ENCODE measurements at places on chromosomes 16 and 17.

DNA sequence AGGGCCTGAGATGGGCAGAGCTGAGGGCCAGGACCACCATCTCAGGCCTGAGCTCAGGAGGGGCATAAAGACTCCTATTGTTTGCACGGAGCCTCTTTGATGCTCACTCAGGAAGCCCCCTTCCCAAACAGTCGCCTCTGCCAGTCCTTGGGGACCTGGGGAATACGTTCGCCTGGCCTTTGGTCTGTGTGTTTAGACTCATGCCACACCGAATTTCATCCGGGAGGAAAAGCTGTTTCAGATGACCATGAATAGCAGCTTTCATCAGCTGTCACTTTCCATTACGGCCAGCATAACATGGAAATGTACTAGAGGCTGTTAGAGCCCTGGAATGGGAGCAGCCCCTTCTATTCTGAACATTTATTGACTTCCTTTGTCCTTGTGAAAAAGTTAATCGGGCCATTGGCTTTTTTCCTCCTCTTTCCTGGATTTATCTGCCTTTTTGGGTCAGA, 139.0 kb downstream of the HS3ST3A1 start:
- DNase-seq: no peak

DNA sequence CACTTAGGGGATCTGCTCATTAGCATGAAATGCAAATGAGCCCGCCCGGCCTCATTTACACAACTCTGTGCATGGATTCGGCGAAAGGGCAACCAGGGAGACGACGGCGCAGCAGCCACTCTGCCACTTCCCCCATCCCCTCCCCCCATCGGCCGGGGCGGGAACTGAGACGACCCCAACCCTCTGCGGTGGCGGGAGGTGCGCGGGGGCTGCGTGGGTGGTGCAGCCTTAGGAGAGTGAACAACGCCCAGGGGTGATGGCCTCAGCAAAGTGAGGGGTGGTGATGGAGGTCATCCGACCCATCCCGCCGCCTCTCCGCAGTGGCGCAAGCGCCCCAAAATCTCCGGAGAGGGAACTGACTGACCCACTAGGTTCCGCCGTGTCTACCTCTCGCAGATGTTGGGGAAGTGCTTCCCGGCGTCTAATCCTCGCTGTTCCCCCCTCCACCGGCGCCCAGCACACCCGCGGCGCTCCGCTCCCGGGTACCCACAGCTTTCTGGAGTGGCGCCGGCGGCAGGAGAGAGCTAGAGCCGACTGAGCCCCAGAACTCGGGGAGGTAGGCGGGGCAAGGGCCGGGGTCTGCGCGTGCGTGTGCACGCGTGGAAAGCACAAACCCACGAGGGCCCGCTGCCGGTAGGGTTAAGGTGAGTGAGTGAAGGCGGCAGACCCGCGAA, 1.4 kb upstream of the CACNA1G start:
- no peak for DNase-seq

GRCh38 chr16:77675464-77676324, 46.6 kb upstream of the NUDT7 start:
- peak; percentile 22 for DNase-seq

DNA sequence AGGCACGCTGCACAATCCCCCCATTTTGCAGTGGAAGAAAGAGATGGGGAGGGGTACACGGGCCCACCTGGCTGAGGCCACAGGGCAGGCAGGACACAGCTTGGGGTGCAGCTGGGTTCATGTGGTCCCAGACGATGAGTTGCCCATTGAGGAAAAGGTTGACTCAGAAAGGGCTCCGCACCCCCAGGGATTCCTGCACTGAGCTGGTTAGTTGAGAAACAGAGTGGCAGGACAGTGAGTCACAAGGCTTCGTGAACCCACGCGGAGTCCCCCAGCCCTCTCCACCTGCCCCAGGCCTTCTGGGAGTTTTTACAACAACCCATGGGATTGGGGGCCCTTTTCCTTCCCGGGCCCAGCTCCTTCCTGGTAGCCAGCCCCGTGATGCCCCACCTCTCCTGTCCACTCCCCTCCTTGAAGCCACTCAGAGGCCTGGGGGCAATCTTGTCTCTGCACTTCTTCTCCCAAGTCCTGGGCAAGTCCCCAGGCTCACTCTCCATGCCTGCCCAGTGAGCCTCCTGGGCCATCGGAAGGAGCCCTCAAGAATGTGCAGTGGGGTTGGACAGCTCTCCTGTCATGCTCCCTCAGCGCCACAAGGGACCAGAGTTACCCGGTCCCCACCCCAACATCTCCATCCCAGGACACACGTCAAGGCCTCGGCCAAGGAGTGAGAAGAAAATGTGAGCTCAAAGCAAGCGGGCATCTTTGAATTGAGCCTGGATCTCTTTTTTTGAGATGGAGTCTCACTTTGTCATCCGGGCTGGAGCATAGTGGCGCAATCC, 251.2 kb downstream of the PARN start:
- no peak for DNase-seq

DNA sequence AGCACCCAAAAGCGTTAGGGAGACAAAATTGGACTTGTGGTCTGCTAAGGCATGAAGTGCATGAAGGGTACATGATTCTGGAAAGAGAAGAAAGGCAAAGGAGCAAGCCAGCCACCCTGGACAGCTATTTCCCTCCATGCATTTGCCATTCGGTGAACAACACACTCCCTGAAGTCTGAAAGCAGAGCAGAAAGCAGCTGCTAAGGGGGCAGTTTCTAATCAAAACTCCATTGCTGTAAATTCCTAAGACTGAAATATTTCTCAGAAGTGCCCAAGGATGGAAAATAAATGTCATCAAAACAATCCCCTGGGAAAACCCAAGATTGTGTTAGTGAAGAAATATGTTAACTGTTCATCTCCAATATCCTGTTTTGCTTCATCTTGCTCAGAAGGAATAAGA, 44.3 kb downstream of the PMP22 start:
- DNase-seq: no peak

- no peak for DNase-seq
Measured at GRCh38 chr17:69900101-69900500, 174.9 kb upstream of the KCNJ16 start.

GRCh38 chr17:82297714-82298537, 19.5 kb downstream of the CD7 start:
- peak; percentile 88 for DNase-seq

GRCh38 chr17:62101090-62101489, 36.0 kb upstream of the MED13 start:
- DNase-seq: no peak

GRCh38 chr17:31320241-31320640, 1.2 kb downstream of the EVI2A start:
- DNase-seq: no peak

DNA sequence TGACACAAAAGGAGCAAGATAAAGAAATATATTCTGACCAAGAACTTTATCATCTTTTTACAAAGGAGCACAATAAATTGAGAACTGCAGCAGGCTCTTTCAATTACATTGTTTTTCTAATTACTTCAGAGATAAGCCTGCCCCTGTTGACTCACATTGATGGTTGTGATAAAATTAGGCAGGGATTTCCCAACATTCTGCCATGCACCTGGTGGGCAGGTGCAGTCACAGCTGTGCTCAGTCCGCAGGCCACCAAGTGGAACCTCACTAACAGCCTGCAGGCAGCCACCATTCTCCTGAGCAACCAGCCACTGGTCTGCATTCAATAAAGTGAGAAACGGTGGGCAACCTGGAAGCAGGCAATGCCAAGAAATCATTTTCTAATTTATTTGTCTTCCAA, 5.1 kb downstream of the FANCA start:
- no peak for DNase-seq

DNA sequence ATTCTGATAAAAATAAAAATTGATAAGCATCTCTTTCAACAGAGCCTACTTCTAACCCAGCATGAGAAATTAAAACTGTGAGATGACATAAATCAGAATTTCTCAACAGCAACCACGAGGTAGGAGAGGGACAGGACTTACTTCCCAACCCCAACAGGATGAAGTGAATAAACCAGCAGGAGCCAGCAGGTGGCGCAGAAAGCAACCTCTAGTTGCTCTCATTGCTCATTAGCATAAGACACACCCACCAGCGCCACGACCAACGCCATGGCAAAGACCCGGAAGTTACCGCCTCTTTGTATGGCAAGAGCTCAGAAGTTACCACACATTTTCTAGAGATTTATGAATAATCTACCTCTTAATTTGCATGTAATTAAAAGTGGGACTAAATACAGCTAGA, 189.4 kb upstream of the CDH8 start:
- no peak for DNase-seq

GRCh38 chr16:81632392-81633146, 146.5 kb upstream of the PLCG2 start:
- DNase-seq: peak; percentile 54

Data from stimulated activated CD8-positive, alpha-beta memory T cell treated with anti-CD3 and anti-CD28 coated beads, Interleukin-15, amount 100 ng/mL, for 1 hour (primary cell).